ENCODE measurements at places on chromosomes 2 and 18.

DNA sequence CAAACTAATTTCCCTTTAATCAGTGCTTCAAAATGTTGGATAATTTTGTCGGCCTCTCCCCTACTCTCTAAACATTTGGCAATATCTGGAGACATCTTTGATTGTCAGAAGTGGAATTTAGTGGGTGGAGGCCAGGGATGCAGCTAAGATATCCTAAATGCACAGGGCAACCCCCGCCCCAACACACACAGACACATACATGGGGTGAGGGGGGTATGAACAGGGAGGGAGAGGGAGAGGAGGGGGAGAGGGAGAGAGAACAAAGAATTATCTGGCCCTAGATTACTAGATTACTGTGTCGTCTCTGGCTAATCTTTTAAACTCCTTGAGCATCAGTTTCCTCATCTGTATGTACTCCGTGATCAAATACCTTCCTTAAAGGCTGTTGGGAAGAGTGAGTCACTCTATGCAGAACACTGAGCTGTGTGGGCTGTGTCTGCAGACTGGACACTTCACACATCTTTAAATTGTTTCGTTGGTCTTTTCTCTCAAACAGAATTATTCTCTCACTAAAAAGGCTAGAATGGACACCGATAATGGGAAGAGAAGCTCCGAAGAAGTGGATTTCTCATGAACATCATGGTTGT, 2.9 kb downstream of the RNF149 start:
- DNase-seq = no peak

- DNase-seq = no peak
Observed at GRCh38 chr2:165453561-165454094, 15.9 kb upstream of the CSRNP3 start.

DNA sequence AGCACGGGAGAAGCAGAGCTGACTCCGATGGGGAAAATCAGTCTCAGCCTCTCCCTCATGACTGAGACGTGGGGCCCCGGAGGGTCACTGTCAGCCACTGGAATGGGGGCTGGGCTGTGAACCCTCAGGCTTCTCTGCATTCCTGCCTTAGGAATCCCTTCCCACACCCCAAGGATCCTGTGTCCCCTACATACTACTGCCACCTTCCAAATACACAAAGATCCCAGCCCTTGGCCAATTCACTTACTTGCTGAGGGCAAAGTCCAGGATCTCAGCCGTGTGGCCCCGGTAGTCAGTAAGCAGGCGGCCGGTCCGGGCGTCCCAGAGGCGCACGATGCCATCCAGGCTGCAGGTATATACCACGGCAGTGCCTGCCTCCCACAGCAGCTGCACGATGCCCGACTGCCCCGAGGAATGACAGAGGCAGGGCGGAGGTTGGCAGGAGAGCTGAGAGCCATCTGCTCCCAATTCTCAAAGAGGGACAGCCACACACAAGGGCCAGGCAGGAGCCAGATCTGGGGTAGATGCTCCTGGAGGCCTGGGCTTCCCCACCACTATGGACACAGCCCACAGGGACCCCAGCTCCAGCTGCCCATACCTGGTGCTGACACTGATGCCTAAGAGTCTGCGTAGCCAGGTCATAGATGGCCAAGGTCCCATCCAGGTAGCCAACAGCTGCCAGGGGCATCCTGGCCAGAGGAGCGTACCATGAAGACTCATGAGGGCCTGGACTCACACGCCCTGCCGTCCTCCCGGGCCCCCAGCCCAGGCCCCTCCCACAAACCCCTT, 4.2 kb downstream of the GPBAR1 start:
- DNase-seq = no peak

DNA sequence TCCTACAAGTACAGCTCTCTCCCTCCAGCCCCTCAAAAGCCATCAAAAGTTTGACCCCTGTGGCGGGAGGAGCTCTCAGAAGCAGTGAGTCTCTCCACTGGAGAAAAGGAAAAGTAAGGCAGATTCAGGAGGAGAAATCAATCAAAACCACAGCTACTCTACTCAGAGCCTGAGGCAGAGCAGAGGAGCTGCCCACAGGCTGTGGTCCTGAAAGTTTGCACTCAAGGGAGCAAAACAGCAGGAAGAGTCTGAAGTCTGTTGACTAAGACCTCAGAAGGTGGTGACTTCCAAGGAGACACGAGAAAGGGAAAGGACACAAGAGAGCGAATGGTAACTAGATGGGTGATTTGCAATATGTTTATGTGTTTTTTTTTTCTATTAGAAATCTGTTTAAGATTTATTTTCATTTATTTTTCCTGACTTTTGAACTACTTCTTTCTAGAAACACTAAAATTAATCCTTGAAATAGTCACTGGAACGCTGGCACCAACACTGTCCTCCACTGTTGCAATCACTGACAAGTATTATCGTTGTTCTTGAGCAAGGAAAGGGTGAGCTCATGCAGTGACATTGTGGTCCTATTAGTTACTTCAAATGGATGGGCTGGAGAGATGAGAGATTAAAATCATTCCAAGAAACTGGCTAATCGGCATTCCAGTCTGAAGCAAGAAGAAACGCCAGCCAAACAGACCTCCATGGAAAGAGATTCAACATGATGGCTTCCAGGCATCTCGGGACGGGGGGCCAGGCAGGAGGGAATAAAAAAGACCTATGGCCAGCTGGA, 35.8 kb downstream of the PID1 start:
- DNase-seq = no peak

- no peak for DNase-seq
Observed at GRCh38 chr2:233448220-233448559, 93.9 kb downstream of the DGKD start.

DNA sequence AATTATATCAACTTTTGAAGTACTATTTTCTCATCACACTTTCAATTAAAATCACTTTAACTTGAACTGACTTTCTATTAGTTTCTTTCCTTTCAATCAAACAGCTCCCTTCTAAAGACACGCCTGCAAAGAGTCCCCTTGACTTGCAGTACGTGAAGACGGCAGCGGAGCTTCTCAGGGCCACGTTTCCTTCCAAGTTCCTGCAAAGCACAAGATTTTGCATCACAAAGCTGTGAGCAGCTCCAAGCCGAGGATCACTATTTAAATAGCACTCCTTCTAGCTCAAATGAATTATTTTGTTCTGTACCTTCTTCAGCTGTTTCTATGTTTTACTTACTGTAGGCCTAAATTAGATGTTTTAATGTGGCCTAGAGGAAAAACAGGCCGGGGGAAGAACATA, 30.8 kb downstream of the SH3YL1 start:
- DNase-seq = no peak
